ENCODE measurements at places on chromosomes 1 and 21.

- DNase-seq: no peak
Observed at GRCh38 chr1:230828421-230828820, 39.9 kb downstream of the C1orf198 start.

- DNase-seq: no peak
Observed at GRCh38 chr1:154465621-154466195, 36.3 kb upstream of the TDRD10 start.

DNA sequence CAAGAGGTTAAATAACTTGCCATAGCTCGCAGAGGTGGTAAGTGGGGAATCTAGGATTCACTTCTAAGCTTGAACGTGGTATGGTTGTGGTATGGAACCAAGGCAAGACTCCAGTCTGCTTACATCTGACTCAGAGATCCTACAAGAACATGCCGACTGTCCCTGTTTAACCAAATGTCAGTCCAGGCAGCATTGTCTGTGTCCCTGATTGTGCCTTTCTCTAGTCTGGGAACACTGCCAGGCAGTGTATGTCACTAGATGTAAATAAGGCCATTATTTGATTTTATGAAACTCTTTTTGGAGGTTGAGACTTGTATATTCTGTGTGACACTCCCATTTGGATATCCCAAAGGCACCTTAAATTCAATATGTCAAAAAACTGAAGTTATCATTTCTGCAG is 96.0 kb downstream of the NOS1AP start:
- DNase-seq: no peak

DNA sequence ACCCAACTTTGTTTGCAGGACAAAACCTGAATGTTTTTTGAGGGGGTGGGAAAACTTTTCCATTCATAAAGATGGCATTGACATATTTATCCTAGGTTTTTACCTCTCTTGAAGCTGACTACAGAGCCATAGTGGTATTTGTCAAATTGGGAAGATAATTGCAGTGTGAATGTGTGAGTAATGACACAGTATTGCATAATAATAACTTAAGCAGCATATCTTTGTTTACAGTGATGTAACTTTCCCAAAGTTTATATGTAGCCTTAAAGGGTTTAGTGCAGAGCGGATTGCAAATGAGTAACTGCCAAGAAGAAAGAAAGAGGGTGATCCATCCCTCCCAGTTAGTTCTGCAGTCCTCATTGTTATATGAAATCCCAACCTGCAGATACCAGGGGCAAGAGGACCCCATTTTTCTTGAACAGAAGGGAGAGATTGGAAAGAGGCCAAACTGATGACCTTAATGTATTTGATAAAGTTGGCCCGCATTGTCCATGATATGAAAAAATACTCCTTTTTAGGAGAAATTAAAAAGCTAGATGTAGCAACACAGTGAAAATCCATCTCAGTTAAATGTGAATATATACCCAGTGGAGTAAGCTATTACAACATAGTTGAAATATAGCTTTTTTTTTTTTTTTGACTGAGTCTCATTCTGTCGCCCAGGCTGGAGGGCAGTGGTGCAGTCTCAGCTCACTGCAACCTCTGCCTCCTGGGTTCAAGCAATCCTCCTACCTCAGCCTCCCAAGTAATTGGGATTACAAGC is 23.7 kb upstream of the NFIA start:
- no peak for DNase-seq

- DNase-seq: no peak
Observed at GRCh38 chr1:214285610-214286440, 4.9 kb downstream of the SMYD2 start.

- no peak for DNase-seq
Observed at GRCh38 chr1:160177667-160178066, 12.7 kb upstream of the CASQ1 start.

DNA sequence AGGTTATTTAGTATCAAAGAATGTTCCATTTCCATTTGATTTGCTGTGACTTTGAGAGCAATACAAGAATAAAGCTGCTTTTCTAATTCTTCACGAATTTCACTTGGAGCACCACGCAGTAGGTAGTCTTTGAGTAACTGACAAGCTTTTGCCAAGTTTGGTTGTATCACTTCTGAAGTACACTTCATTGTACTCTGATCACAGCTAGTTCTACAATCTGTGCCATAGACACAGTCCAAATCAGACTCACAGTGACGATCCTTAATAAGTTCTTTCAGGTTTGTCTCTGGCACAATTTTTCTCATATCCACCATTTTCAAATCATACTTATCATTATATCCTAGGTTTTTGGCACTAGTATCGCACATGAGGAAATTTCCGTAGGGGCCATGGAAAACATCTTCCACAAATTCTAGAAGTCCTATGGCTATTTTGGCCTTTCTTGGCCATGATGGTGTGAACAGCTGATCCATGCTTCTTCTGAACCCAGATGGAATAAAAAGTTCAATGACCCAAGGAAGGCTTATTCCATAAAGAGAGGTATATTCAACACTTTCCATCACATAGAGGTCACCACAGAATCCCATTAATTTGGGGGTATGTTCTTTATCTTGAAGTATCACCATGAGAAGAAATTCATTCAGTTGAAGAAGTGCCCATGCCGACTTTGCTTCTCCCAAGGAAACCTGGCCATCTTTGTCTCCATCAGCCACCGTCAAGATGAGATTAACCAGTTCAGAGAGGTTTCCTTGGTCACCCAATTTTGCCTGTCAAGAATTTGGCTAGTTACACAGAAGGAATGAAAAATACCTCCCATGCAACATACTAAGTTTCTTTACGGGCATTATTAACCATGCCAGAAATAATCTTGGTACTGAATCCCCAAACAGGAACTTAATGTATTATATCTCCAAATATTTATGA is 11.9 kb downstream of the RPL5 start:
- DNase-seq: no peak

DNA sequence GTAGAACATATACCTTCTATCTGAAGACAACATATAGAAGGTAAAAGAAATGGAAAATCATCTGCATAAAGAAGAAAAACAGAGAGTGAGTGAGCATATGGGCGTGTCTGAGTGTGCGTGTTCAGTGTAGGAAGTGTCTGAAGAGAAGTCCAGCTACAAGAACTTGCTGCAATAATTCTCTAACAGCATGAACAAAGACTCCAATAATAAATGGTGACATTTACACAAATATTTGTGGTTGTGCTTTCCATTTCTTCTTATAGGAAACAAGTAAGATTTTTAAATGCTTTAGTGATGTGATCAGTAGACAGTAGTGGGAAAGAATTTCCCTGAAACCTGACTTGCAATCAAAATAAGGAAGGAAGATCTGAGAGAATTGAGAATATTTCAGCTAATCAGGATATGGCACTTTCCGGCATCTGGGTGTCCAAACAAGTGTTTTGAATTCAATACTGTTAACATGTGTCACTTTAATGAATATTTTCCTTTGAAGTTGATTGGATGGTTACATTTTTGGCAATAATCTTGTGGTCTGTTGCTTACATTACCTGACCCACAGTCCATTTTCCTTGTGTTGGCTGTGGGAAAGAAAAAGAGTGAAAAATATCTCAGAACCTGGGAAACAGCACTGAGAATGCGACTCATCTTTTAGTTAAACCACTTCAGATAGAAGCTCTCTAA is 154.0 kb downstream of the TGFB2 start:
- peak; percentile 86 for DNase-seq

DNA sequence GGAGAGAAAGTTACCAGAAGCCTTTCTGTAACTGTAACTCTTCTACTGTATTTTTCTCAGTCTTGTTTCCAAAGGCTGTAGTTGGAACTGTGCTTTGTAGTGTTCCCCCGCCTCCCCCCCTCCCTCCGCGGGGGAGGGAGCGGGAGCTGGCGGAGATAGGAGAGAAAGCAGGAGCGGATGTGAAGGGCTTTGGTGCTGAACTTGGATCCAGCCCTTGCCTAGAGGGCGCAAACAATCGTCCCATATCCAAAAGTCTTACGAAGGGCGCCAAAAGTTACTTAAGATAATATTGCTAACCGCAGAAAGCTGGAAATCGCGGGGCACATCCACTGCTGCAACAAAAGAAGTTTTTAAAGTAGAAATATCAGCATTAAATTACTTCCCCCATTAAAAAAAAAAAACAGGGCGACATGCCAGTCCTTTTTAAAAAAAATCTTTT is 2.4 kb upstream of the NFIA start:
- no peak for DNase-seq

GRCh38 chr1:248906753-248907661 is 972 bp downstream of the PGBD2 start:
- no peak for DNase-seq

- DNase-seq: no peak
Observed at GRCh38 chr1:1356796-1357401, 1.5 kb downstream of the MXRA8 start.

DNA sequence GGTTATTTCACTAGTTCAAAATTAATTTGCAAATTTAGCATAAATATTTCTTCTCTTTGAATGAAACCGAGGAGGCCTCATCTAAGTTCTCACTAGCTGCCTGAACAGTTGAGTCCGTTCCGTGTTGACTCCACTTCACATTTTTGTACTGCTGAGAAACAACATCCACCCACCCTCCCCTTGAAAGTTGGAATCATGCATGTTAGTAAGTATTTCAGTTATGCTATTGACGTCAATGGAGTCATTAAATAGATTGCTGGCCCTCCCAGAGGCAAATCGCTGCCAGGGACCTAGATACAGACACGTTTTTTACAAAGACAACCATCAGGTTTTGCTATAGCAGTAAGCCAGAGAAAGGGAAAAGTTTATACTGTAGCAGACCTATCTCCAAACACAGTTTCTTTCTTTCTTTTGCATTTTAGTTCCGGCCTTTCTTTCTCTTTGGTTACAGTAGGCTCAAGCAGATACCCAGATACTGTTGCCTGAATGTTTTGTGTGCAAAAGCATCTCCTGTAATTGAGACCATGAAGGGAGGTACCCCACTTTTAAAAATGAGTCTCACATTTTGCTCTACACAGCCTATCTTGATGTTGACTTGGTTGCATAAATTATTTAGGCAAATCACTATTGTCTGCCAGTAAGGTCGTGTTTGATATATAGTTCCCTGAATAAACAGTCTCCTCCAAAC is 262.6 kb upstream of the SGIP1 start:
- peak; percentile 97 for DNase-seq

GRCh38 chr1:1783320-1783719 is 5.0 kb upstream of the NADK start:
- DNase-seq: no peak

DNA sequence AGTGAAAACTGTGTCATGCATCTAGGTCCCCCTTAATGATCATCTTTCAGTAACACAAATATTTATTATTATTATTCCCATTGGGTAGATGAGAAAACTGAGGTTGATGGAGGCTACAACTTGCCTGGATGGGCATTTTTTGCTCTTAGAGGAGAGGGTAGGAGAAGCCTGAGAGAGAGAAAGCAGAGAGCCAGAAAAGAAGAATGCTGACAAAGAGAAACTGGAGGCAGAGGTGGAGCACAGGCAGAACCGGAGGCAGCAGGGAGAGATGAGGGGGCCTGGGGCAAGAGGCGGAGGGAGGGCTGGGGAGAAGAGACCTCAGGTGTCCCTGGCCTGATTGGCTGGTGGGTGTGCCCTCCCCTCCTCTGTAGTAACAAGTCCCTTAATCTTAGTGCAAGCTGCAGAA is 4.1 kb downstream of the BLACAT1 start:
- no peak for DNase-seq

- no peak for DNase-seq
Observed at GRCh38 chr1:103162360-103162759, 54.0 kb upstream of the COL11A1 start.

DNA sequence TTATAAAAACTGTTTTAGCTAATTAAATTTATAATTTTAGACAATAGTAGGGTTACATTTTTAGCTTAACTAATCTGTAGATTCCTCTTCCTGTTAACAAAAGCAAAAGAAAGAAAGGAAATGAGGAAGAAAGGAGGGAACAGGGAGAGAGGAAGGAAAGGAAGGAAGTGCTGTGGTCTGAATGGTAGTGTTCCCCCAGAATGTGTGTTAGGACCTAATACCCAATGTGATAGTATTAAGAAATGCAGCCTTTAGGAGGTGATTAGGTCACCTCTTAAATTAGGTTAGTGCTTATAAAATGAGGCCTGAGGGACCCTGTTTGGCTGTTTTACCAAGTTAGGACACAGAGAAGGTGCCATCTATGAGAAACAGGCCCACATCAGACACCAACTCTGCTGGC is 136.9 kb upstream of the SAMSN1 start:
- no peak for DNase-seq

- DNase-seq: no peak
Observed at GRCh38 chr1:10675813-10676212, 120.6 kb downstream of the CASZ1 start.

DNA sequence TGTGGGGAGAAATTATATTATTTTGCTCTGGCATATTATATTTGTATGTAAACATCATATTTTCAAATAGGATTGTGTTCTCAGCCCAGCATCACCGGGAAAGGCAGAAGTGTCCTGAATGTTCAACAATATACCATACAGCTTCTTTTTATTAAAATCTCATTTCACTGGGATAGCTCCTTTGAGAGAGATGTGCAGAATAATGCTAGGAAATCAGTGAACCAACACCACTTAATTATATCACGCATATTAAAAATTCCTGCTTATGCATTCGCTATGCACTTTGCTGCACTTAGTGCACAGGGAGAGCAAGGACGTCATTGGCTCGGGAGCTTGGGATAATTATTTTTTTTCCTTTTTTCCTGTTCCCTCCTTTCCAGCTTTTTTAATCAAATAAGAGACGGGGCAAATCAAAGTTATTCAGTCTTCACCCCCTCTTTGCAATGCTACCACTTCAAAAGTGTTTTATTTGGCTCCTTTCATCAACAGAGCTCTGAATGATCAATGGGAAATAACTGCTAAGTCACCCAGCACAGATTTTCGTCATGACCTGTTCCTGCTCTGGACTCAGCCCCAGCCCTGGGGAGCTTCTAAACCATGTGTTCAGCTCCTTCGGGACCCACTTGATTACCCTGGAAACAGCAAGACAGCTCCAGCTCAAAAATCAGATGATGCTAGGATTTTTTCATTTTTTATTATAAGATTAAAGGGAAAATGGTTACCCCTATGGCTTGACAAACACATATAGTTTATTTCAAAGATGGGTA is 165.5 kb upstream of the DUSP10 start:
- DNase-seq: no peak

DNA sequence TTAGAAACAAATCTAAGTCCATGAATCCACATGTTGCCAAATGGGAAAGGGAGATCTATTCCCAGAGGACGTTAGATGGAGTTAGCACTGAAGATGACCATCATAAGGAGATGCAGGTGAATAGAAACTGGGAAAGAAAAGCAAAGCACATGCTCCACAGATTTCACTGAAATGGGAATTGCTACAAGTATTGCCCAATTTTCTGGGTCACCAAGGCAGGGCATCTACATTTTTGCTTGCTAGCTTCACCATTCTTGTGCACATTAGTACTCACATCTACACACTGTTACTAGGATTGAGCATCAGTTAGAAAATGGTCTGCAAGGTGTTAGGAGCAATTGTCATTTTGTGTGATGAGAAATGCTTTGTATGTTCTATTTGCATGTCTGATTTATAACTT is 99.1 kb downstream of the JAK1 start:
- no peak for DNase-seq

DNA sequence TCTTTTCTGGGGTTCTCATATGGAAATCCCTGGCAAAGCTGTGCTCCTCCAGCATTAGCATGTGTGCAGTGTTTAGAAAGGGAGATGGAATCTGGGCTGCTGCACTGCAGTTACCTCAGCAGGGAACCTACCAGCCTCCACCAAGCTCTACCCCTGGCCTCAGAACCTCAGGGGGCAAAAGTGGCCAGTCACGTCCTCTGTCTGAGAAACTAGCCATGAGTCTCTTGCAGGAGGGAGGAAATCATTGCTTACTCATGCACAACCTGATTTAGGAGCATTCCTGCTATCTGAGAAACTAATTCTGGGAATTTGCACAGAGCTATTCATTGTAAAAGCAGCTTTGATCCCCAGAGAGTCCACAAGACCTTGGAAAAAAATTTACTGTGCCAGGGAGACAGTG is 80.6 kb upstream of the IPO9 start:
- DNase-seq: peak; percentile 43
